ENCODE measurements at places on chromosomes 3 and 15.
A peak's percentile ranks its signal among the peaks of the same experiment; 100 is the strongest.

- no peak for DNase-seq
These were observed 9.2 kb downstream of the EID1 start for GRCh38 chr15:48887144-48887543.

DNA sequence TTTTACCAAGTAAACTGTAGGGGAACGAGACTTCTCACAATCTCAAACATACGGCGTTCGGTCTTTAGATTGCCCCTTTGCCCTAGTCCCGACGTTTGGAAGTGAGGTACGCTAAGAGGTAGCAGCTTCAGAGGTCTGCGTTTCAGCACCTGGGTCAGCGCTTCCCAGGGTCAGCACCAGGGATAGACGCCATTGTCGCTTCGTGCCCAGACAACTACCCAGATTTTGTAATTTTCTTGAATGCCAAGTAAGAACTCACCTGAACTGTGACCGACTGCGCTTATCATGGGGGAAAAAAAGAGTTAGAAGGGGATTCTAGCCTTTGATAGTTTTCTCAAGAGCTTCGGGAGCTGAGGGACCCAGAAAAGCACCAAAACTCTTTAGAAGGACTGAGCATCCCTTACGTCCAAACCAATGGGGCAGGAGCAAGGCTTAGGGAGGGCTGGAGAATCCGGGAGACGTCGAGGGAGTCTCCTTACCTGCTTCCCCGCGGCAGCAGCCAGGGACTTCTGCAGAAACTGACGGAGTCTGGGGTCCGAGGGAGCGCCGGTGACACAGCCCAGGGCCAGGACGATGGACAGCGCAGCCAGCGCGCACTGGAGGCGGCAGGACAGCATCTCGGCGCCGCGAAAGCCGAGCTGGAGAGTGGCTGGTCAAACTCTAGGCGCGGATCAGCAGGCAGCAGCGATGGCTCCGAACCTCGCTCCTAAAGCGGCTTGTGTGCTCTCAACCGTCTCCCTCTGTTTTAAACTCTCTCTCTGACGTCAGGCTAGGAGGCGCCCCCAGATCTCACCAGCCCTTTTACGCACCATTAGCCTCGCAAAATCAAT is at the start of gene SST:
Gene SST (minus strand): TSS at position 720 of the 830 bp plus-strand sequence. CDS start 103 bp downstream, at position 617.
- no peak for DNase-seq

- DNase-seq = no peak
These were observed 161.9 kb upstream of the TNIK start for GRCh38 chr3:171622126-171622525.

DNA sequence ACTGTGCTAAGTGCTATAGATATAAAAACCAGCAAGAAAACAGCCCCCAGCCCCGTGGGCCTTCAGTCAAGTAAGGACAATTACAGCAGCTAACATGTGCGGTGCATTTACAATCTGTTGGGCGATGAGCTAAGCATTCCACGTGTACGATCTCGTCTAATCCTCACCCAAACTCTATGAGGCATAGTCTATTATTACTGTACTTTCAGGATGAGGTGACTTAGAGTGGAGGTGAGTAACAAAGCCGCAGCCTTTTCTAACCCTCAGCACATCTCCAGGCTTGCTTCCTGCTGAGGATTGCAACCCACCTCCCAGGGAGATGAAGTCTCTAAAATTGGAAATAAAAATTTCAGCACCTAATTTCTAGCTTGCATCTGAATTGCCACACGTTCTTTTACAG is 53.2 kb upstream of the MCF2L2 start:
- no peak for DNase-seq

DNA sequence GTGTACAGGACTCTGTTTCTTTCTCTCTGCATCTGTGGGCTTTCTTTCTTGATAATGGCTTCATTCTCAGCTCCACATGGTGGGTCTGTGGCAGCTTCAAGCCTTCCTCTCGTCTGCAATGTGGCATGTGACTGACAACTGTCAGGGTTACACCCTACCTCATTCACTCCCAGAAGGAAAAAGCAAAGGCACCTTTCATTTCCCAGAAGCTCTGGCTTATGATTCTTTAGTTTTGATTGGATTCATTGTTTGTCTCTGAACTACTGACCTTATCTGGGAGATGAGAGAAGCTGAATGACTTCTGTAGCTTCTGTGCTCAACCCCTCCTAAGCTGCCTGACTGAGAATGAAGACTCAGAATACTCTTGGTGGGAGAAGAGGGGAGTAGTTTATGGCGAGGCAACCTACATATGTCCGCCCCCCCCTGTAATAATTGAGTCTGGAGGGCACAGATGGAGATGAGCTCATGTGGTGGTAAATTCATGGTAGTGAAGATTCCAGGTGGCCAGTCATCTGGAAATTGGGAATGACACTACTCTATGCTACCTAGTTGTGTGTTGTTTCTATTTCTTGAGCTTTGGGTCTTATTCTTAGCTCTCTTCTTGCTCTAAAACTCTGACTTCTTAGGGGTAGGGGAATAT is 38.4 kb downstream of the KCNAB1 start:
- DNase-seq = no peak

DNA sequence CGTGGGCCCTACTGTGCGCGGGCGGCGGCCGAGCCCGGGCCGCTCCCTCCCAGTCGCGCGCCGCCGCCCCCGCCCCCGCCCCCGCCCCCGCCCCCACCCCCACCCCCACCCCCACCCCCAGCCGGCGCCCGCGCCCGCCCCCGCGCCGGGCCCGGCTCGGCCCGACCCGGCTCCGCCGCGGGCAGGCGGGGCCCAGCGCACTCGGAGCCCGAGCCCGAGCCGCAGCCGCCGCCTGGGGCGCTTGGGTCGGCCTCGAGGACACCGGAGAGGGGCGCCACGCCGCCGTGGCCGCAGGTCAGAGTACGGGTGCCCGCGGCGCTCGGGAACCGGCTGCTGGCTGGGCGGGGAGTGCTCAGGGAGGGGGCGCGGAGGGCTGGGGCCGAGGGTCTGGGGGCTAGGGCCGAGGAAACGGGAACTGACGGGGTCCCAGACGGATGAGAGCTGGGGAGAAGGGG is 1.1 kb upstream of the PPARG start:
- DNase-seq = no peak

DNA sequence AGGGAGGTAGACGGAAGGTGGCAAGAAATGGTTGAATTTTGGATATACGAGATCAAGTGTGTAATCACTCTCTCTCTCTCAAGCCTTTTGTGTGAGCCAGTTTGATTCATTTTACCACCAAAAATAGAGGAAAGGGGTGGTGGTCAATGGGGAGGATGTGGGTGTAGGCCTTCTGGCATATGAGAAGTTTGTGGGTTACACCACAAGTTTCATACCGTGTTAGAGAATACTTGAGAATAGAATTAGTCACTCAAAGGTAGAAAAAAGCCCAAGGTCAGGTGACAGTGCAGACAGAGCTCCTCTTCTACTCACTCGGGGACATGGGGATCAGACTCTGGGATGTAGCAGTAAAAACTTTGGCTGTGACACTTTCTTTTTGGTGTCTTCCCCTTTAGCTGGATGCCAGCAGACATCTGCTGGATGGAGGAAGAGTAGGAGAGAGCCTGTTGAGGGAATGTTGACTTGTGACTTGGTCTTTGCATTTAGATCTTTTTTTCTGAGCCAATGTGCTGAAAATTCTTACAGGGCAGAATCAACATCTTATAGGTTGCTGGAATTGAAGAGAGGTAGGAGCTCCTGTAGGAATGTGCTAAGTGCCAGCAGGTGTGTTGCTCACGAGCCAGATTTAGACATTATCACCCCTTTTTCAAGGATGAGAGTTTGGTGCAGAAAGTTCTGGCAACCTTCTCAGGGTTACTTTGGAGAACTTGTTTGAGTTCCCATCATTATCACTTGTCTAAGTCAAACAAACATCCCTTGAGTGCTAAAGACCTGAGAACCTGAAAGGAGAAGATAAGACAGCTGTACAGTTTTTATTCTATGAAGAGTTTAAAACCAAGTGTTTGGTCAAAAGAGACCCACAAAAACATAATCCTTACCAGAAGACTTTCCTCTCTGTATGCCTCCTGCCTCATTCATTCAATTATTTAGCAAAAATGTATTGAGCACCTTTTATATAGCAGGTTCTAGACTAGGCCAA is 43.9 kb upstream of the RYK start:
- peak; percentile 40 for DNase-seq

GRCh38 chr15:59244337-59244736 is 37.7 kb downstream of the LDHAL6B start:
- DNase-seq = no peak

GRCh38 chr3:40841131-40841530 is 316.4 kb downstream of the ZNF621 start:
- DNase-seq = no peak

DNA sequence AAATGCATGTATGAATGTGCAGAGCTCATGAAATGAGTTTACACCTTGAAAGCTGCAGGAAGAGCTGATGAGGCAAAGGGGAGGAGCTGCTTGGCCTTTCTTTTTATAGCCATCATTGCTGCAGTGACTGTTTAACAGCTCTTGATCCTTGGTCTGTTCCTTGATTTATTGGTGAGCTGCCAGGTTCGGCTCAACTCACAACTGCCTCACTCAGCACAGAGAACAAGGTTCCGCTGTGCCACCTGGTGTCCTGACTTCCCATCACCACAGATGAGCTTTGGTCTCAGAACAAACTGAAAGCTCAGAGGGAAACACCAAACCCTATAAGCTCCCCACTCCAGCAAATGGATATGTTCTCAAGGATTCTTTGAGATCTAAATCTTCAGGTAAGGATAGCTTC is 626.1 kb downstream of the MAGI1 start:
- DNase-seq = no peak

DNA sequence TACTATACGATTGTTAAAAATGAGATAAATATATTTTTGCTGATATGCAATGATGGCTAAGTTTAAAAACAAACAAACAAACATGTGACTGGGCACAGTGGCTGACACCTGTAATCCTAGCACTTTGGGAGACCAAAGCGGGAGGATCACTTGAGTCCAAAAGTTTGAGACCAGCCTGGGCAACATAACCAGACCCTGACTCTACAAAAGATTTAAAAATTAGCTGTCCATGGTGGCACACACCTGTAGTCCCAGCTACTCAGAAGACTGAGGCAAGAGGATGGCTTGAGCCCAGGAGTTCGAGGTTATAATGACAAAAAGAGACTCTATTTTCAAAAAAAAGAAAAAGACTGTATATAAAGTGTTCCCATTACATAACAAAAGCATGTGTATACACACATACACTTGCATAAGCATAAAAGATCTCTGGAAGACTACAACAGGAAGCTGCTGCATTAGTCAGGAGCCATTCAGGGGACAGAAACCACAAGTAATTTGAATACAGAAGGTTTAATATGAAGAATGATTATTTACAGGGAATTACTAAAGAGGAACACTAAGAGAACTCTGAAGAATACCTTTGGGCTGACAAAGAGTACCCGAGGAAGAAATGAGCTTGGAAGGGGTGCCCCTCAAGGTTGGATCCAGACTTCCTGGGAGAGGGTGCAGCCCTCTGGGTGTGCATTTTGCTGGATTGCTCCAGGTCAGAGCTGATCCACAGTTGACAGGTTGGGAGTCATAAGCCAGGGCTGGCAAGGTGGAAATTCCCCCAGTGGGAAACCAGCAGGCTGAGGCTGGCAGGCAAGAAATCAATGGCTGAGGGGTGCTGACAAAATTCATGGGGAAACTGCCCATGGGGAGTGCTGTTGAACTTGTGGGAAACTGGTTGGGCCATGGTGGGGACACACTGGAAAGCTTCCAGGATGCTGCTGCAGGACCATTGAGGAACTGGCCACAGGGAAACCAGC is 9.3 kb upstream of the TM4SF18 start:
- no peak for DNase-seq

DNA sequence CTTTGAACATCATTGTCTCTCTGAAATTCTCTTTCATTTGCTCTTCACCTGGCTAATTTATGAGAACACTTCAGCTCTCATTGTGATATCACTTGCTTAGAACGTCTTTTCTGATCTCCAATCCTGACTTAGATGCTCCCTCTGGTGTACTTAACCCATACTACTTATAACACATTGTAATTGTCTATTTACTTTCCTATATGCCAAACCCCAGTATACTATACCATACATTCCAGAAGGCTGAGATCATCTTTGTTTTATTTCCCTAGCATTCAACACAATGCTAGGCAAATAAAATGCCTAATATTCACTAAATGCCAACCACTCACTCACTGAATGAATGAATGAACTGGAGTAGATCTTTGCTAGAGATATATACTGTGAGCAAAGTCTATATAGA is 27.0 kb upstream of the PEX5L start:
- no peak for DNase-seq

DNA sequence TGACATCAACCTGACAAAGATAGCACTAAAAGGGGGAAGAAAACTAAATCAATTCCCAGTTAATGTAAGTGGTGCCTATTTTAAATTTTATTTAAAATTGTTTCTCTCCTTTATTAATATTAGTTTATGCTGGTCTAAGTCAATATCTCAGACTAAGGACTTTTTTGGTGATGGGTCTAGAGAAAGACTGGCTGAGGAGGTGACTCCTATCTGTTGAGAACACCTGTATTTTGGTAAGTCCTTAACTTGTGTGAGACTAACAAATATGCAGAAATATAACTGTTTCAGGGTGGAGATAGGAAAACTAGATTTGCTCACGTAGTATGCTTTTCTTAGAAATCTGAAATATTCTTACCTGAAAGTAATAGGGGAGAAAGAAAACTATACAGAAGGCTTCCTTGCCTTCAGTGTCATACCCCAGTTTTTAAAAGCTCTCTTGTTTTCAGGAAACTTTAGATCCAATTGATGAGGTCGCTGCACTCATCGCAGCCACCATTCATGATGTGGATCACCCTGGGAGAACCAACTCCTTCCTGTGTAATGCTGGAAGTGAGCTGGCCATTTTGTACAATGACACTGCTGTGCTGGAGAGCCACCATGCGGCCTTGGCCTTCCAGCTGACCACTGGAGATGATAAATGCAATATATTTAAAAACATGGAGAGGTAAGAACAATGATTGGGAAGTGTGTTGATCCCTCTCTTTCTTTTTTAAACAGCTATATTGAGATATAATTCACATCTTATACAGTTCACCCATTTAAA is 138.9 kb downstream of the PDE8A start:
- no peak for DNase-seq

DNA sequence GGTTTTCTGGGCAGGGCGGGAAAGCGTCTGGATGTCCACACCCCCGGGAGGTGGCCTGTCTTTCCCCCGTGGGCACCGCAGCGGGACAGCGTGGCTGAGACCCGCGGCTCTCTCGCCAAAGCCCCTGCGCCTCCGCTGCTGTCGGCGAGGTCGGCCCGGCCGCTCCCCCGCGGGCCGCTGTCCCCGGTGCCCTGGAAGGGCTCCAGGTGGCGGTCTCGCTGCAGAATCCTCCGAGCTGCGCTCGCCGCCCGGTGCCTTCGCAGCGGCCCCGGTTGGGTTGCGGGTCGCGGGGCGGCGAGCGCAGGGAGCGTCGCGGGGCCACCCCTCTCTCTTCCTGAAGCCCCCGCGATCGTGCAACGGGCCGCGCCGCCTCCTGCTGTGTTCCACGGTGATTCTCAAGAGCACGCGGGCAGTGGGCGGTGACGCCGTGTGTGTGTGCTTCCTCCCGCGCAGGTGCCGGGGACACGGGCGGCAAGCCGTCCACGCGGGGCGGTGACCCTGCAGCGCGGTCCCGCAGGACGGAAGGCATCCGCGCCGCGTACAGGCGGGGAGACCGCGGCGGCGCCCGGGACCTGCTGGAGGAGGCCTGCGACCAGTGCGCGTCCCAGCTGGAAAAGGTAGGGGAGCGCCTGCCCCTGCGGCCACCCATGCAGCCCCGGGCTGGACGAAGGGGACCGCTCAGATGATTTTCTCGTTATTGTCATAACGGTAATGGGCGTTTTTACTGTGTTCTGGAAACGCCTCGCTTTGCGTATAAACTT is 54.4 kb downstream of the LRRK1 start:
- DNase-seq = no peak
